ENCODE measurements at places on chromosomes 7 and 10. TPM values are rescaled to one million over a fixed set of nuclear protein-coding genes. Genes with fewer than 3 reads are reported as not detected.

DNA sequence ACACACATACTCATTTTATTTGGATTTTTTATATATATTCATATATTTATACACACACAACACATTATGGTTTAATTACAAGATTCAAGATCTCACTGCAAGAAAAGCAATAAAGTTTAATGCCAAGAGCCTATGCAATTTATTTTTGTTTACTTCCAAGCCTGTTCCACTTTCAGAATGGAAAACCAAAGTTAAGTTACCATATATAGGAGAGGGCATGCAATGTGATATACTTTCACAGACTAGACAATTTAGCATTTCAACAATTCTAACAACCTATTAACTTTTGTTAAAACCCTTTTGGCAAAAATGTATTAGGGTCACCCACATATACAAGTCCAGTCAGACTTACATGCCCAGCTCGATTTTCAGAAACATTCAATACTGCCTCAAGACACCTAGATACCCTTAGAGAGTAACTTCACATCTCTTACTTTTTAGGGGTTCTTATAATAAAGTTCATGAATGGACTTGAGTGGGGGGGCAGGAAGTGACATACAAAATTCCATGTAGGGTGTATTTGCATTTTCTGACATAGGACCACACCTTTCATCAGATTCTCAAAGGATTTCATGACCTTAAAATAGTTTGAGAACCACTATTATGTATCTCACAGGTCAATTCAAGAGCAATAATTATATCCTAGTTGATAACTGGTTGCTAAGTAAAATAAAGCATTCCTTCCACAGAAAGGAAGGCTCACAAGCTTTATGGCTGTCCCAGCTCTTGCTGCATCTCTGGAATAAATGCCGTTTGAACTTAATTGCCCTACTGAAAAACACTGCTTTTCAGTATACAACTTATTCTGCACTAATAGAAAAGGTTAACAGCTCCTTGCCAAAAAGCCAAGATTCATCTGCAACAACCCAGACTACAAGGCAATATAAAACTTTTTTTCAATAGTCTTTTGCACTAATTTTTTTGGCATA is 2.5 kb downstream of the P4HA1 start:
- DNase-seq = no peak

DNA sequence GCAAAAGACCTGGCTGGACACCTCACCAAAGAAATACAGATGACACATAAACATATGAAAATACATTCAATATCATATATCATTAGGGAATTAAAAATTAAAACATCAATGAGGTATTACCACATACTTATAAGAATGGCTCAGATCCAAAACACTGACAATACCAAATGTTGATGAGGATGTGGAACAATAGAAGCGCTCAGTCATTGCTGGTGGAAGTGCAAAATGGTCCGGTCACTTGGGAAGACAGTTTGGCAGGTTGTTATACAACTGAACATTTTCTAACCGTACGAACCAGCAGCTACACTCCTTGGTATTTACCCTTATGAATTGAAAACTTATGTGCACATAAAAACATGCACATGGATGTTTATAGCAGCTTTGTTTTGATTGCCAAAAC is 38.5 kb downstream of the ZMYND11 start:
- DNase-seq = no peak

DNA sequence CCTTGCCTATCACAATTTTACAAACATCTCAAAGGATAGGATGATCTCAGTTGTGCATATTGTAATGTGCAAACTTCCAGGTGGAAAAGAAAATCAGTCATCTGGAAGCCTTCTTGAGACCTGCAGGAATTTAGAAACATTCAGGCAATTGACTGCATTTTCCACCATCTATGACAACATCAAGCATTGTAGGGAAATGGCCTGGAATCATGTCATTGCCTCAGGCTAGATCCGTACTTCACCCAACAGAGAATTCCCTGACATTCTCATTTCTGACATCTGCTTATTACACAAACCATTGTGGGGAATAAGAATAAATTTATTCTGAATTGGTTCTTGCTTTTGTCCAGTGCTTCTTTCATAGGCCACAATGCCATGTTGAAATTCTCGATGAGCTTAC is 124.9 kb upstream of the NPVF start:
- DNase-seq = no peak

- DNase-seq = no peak
Measured at GRCh38 chr10:61628875-61629513, 33.7 kb upstream of the CABCOCO1 start.

JAKMIP3 gene
- 1.1 TPM for total RNA-seq

DNA sequence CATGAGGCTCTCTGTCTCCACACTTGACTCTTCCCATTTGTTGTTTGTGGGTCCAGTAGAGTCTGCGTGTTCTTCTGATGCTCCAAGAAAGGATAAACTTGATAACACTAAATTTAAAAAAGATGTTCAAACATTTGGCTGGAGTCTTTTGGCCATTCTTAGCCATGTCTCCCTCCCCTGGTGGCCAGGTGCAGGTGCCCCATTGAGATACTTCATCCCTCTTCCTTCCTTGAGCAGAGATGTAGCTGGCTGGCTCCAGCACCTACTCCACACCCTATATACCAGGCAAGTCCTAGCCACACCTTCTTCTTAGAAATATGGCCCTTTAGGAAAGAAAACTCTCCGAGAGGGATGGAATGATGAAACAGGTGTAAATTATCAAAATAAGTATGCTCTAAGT is 103.2 kb upstream of the GJD4 start:
- DNase-seq = no peak

ITPRID1 gene
- not detected for total RNA-seq

DNA sequence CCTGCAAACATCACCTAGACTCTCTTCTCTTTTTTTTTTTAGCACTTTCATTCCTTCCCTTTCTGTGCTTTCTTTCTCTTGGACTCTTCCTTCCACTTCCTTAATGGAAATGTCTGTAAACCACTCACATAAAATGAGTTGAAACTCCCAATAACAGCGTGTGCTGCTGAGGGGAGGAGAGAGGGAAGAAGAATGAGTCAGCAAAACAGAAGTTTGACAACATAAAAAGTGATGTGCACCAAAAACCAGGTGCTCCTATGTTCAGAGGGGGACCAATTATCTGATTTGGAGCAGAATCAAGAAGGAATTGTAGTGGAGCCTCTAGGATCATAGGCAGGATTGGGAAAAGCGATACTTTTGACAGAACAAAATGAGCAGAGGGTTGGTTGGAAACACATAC is 712.1 kb upstream of the IGFBP3 start:
- no peak for DNase-seq

DNA sequence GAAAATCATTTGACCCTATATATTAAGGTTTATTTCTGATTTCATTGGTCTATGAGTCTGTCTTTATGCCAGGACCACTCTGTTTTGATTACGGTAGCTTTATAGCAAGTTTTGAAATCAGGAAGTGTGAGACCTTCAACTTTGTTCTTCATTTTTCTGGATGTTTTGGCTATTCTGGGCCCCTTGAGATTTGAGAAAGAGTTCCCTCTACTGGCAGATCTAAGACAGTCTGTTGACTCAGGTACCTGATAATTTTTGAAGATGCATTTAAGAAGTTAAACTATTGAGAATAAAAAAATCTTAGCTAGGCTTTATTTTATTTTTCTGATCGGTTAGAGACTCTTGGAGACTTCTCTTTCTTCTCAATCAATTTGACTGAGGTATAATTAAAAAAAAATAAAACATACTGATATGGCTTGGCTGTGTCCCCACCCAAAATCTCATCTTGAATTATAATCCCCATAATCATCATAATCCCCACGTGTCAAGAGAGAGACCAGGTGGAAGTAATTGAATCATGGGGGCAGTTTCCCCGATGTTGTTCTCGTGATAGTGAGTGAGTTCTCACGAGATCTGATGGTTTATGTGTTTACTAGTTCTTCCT is 209.2 kb downstream of the SNX10 start:
- DNase-seq = no peak

DNA sequence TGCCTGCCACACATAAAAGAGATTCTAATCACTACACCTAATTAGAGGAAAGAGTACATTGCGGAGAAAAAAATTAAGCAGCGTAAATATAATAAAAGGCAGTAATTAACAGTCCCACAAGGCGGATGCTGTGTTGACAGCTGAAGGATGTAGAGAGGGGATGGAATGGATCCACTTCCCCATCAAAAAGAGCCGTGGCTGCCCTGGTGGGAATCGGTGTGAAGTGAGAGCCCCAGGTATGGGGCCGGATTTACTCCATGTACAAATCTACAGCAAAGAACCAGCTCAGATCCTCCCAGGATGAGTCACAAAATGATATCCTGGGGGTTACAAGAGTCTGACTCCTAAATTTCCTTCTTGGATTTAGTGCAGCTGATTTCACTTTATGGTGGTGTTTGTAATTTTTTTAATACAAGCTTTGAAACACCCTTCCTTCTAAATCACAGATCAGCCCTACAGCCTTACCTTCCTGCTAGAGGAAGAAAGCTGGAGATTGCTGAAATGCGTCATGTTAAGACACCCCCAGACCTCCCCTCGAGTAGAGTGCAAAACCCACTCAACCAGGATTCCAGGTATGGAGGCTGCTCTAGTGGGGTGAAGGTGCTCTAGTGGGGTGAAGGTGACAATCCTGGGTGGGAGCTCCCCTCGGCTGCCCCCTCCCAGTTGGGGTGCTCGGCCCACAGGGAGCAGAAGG is 398.4 kb downstream of the PLXNA4 start:
- no peak for DNase-seq

GRCh38 chr7:1669064-1669951 is 769 bp upstream of the ELFN1 start:
- DNase-seq = peak; percentile 52

- no peak for DNase-seq
Measured at GRCh38 chr10:4708123-4708759, 117.8 kb upstream of the AKR1E2 start.

AKR1C4 gene
- total RNA-seq = not detected

DNA sequence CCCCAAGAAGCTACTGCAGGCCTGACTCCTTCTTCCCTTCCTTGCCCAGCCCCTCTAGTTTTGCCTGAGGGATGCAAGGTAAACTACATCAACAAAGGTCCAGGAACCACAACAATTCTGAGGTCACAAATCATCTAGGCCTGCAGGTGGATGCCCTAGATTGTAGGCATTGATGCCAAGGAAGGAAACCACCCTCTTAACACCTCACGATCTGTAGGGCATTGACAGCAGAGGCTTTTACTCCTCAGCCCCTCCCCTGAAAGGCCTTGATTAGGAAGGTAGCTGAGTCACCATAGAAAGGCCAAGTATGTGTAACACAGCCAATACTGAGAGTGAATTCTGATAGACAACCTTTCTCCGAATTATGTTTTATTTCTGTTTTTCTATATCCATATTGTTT is 46.7 kb upstream of the FAM3C start:
- DNase-seq = no peak

GRCh38 chr10:124539935-124540641 is 78.5 kb downstream of the LHPP start:
- DNase-seq = peak; percentile 88

CYP3A7 gene
- not detected for total RNA-seq

Data from sciatic nerve (tissue), 2 donors.